ENCODE measurements at places on chromosomes 1 and 21.

DNA sequence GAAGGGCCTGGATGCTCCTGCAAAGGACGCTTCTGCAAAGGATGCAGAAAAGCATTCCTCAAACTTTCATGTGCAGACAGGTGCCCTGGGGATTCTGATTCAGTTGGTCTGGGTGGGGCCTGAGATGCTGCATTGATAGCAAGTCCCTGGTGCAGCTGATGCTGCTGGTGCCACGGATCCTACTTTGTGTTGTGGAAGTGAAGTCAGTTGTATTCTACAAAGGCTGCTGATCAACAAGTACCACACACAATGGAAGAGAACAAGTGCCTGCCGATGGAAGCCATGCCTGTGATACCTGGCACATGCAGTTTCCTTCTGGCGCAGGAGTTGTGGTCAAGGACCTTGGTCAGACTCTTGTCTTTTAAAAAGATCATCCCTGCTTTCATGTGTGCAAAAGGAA is 478.8 kb downstream of the CAMTA1 start:
- DNase-seq: no peak

DNA sequence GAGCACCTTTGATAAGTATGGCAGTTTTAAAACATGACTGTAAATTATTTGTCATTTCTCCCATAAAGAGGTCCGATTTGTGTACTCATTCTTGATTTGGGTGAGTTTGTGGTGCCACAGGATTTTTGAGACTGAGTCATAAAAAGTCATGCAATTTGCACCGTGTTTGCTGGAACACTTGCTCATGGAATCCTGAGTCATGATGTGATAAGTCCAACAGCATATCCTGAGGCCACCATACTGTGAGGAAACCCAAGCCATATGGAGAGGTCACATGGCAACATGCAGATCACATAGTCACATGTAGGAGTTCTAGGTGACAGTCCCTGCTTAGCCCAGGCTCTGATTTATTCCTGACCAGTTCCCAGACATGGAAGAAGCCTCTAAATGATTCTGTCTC is 40.8 kb upstream of the PRRX1 start:
- DNase-seq: no peak

DNA sequence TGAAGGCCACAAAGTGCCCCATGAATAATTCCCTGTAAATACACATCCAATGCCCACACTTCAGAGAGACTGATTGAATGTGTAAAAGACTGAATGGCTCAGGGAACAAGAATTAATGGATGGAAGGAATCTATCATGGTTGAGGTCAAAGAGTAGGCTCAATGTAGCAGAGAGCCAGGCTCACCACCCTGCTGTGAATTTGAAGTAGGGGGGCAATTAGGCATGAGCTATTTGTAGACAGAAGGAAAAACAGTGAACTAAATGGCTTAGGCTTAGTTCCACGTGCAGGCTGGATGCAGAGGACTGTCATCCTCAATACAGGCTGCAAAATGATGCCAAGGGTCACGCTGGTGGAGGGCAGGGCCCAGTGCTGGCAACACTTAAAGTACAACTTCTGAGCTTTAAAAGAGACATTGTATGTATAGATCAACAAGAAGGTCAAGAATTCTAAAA is 22.9 kb upstream of the IGSF3 start:
- DNase-seq: no peak

- no peak for DNase-seq
Measured at GRCh38 chr1:22223176-22223575, 80.3 kb upstream of the WNT4 start.
